ENCODE measurements at places on chromosomes 7 and 10.

DNA sequence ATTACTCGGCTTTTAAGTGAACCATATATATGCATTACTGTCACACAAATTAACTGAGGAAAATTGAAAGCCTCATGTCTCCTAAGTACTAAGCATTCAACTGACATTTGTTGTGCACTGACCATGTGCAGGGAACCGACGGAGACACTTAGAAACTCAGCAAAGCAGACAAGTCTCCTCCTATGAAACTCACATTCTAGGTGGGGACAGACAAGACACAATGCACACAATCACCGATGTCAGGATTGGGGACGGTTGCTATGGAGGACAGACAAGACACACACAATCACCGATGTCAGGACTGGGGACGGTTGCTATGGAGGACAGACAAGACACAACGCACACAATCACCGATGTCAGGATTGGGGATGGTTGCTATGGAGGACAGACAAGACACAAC is 134.0 kb downstream of the PTPRN2 start:
- peak; percentile 66 for DNase-seq

- DNase-seq: no peak
Observed at GRCh38 chr7:71976645-71977044, 435.5 kb downstream of the CALN1 start.

DNA sequence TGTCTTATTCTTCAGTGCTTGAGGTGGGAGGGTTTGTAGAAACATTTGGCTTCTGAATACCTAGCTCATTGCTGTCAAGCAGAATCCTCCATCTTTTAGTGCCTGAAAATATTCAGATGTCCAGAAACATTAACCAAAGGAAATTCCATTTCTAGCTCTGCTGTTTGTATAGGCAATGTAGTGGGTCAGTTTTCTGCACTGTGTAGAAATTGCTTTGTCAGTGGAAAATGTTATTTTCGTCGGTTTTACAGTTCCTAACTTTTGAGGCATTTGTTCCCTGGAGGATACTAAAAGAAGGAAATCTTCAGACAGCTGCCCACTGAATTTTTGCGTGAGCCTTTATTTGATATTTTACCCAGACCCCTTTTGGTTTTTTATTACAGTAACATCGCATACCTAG is 143.4 kb downstream of the TPST1 start:
- DNase-seq: no peak

GRCh38 chr10:33032654-33033151 is 74.7 kb upstream of the ITGB1 start:
- no peak for DNase-seq

DNA sequence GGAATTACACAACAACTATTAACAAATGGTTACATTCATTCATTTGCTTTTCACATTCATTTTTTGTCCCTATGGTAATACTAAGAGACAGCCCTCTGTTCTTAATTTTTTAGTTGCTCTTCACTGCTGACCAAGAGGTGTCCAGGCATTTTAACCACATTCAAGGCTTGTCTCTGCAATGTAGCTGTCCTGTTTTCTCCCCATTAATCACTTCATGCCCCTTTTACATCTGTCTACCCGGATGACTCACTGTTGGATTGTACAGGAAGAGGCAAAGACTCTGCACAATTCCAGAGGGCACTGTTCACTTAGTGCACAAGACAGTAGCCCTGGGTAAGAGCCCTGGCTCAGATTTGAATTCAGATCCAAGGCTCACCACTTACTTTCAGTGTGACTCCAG is 168.5 kb downstream of the NOC3L start:
- DNase-seq: no peak

- DNase-seq: no peak
Observed at GRCh38 chr10:111211706-111212105, 134.9 kb downstream of the ADRA2A start.

GRCh38 chr10:120506674-120507073 is 49.6 kb downstream of the PLPP4 start:
- no peak for DNase-seq

DNA sequence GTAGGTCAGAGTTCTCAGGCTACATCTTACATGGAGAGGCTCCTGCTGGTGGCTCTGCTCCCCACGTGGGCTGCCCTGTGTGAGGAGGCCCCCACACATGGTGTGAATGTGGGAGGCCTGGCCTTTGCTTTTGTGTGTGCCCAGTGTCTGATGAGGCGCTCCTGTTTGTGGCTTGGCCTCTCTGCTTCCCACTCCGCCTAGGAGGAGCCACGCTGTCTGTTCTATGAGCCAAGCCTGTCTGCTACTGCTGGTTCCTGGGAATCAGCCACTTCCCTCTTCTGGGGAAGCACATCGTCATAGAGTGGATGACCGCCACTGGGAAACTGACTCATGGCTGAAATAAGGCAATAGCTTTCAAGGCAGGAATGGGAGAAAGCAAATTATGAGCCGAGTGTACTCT is 87.1 kb downstream of the CYP26A1 start:
- no peak for DNase-seq
